NCI-H510A treated with DMSO at 0.1 percent for 48 hours (cell line): ENCODE measurements at places on chromosomes 4 and X.

- DNase-seq = no peak
These were observed 7.5 kb upstream of the FGF5 start for GRCh38 chr4:80259012-80259411.

DNA sequence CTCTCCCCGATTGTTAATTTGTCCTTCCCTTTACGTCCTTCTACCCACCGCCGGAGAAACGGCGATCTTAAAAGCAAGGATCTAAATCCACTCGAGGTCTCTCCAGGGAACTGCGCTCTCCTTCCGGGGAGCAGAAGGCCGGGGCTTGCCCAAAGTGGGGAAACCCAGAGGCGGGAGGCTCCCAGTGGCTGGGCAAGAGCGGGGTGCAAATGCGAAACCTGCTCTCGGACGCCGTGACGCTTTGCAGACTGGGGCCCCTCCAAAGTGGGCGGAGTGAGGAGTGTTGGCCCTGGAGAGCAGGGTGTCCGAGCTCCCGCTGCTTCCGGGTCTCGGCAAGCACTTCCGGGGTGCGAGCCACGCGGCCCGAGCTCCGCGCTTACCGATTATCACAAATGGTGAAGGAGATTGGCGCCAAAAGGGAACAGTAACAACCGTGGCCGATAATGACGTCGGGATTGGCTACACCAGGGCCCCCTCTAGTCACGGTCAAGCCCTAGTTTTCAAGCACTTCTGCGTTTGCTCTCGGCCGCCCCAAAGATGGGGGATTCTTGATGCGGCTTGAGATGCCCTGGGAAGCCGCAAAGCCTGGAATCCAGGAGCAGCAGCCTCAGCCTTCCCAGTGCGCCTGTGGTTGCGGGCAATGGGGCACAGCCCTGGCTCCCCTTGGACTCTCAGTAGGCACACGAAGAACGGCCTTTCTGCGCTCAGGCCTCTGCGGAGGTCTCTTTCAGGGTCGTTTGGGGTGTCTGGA, 29.0 kb downstream of the HAND2 start:
- DNase-seq = no peak

- no peak for DNase-seq
These were observed 215.5 kb upstream of the VEGFC start for GRCh38 chr4:177008071-177008835.

- no peak for DNase-seq
These were observed 450 bp downstream of the ACSL1 start for GRCh38 chr4:184825141-184825895.

- no peak for DNase-seq
These were observed 51.9 kb upstream of the XIAP start for GRCh38 chrX:123807835-123808416.

GRCh38 chr4:113823291-113823659, 61.7 kb upstream of the CAMK2D start:
- no peak for DNase-seq

DNA sequence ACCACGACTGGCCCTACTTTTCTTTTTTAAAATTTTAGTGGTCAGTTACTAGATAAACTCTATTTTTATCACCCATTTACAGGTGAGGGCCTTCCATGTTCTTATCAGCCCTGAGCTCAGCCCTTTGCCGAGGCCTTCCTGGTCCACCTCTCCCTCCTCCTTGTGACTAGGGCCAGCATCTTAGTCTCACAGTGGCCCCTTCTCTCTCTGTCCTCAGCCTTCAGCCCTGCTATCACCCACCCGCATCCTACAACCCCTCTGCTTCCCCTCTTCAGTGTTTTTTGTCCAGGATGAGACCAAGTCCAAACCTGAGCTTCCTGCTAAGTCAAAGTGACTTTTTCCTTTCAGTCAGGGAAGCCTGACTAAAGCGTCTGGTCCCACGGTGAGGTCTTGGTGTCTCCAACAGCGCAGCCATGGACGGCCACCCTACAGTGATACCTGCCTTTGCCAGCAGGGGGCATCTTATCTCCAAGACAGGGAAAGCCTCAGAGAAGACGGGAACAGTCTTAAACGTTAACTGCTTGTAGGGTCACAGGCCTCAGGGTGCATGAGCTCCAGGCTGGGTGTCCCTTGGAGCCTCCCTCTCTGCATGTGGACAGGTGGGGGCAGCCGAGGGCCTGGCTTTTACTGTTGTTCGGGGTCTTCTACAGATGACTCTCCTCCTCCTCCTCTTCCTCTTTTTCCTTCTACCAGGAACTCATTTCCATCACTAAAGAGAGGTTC, 11.7 kb upstream of the GAGE10 start:
- DNase-seq = no peak

GRCh38 chrX:57817302-57817701, 93.0 kb downstream of the ZXDA start:
- no peak for DNase-seq

GRCh38 chr4:42357325-42357724, 40.0 kb upstream of the SHISA3 start:
- DNase-seq = no peak

DNA sequence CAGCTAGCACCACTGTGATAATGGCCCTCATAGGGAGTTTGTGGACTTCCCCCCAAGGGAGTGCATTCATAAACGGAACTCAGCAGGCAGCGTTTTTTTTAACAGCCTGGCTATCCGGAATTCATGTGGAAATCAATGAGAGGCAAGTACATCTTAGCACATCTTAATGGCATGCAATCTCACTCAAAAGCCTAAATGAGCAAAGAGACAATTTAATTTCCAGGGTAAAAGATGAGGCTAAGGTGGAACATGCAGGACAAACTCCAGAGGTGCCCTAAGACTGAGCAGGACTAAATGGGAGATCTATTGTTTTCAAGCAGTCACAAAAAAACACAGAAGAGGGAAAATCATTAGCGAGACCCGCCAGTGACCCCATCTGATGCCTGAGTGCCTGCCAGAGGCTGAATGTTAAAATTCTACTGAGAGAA, 243.5 kb upstream of the KCNIP4 start:
- DNase-seq = no peak

DNA sequence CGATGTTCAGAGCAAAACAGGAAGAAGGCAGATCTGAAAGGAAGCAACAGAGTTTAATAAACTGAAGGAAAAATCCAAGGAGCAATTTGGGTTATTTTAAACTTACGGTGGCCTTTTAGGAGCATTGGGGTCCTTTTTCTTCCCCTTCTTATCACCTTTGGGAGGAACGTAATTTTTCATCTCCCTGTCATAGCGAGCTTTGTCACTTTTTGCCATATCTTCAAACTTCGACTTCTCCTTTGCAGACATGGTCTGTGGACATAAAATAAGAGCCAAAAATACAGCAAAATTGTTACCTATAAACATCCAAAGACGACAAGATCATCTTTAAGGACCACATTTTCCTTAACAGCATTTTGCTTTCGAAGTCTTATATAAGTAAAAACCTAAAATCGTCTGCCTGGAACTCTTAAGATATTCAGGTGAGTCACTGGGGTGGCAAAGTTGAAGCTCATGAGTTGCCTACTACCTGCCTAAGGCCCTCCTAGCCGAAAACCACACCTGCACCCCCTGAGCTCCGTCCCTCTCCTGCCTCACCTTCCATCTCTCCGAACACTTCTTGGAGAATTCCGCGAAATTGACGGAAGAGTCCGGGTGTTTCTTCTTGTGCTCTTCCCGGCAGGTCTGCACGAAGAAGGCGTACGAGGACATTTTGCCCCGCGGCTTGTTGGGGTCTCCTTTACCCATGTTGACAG, 1.0 kb downstream of the HMGB2 start:
- no peak for DNase-seq

DNA sequence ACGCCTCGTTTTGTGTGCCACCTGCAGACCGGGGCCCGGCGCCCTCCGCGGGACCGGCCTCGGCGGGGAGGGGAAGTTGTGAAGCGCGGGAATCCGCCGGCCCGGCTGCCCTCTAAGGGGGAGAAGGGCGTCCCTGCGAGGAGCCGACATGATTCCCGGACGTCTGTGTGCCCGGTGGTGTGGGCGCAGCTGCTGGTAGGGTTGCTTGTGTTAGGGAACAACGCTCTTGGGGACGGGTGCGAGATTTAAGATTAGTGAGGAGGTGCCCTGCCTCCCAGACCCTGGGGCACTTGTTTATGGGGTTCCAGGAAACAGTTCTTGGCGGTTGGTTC, 627 bp downstream of the CDKN2AIP start:
- DNase-seq = no peak

GRCh38 chrX:125089761-125090445, 229.8 kb upstream of the TEX13C start:
- no peak for DNase-seq

DNA sequence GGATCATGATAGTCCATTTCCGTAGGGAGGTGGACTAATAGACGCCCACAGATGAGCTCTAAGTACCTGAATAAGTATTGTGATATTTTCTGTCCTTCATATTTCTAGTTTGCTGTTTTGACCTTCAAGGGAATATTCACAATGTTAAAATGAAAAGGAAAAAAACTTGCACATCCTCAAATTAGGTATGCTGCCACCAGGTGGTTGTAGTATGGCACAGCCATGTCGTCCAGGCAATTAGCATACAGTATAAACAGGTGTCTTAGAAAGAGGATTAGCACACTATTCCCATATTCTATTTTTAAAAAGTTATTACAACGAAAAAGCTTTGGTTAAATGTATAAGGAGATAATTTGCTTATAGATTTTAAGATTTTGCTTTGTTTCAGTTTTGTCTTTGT, 802.0 kb downstream of the RPA4 start:
- peak; percentile 50 for DNase-seq

GRCh38 chrX:132676102-132676501, 187.3 kb upstream of the MBNL3 start:
- DNase-seq = no peak

DNA sequence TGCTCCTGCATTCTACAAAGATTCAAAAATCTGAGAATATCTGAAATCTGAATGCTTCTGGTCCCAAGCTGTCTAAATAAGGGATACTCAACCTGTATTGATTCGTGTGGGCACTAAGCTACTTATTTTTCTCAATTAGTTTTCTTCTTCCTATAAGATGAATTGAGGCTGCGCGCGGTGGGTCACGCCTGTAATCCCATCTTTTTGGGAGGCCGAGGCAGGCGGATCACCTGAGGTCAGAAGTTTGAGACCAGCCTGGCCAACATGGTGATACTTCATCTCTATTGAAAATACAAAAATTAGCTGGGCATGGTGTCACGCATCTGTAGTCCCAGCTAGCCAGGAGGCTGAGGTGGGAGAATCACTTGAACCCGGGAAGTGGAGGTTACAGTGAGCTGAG, 122.3 kb downstream of the PDLIM5 start:
- no peak for DNase-seq

DNA sequence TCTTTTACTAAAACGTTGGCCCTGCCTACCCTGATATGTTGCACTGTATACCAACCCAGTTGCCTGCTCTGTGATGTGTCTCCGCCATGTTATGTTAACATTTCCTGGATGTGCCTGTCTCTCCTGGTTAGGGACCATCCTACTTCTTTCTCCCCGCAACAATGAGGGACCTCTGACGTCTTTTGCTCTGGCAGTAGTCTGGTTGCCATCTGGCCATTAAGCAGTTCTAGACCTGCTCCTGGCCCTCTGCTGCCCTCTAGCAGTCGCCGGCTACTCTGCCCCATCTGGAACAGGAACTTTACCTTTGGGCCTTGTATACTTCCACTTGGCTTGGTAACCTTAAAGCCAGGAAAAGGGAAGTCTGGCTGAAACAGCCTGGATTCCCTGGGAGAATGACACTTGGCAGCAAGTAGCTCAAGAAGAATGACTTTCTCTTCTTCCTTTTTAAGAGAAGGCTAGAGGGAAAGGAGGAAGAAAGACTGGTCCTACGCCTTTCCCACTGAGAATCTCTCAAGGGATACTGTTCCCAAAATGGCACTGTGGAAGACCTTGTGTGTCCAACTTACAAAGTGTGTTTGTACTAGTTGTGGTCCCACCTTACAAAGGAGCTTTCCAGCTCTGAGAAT, 63.5 kb downstream of the GPC3 start:
- peak; percentile 41 for DNase-seq

- no peak for DNase-seq
These were observed 239.5 kb upstream of the GPC4 start for GRCh38 chrX:133654811-133655210.

- DNase-seq = no peak
These were observed 47.5 kb upstream of the BCOR start for GRCh38 chrX:40145001-40145922.

GRCh38 chr4:87399148-87399547, 8.2 kb upstream of the HSD17B11 start:
- DNase-seq = no peak

DNA sequence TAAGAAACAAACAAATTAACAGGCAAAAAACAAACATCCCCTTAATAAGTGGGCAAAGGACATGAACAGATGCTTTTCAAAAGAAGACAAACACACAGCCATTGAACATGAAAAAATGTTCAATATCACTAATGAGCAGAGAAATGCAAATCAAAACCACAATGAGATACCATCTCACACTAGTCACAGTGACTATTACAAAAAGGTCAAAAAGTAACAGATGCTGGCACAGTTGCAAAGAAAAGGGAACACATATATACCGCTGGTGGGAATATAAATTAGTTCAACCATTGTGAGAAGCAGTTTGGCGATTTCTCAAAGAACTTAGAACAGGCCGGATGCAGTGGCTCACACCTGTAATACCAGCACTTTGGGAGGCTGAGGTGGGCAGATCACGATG, 146.1 kb upstream of the NEIL3 start:
- no peak for DNase-seq

DNA sequence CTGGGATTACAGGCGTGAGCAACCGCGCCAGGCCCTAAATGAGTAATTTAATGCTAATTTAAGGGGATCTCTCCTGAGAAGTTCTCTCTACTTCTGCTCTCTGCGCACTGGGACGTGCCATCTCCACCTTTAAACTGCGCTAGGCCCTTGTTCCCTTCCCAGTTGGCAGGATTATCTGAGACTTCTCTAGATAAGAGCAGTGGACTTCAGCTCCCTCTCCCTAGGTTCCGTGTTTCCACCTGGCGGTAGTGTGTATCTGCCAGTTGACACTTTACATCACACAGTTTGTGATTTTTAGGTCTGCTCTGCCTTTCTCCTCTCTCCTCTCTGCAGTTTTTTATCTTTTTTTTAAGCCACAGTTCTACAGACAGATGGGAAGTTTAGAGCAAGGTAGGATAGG, 40.2 kb downstream of the ARHGAP10 start:
- DNase-seq = no peak

DNA sequence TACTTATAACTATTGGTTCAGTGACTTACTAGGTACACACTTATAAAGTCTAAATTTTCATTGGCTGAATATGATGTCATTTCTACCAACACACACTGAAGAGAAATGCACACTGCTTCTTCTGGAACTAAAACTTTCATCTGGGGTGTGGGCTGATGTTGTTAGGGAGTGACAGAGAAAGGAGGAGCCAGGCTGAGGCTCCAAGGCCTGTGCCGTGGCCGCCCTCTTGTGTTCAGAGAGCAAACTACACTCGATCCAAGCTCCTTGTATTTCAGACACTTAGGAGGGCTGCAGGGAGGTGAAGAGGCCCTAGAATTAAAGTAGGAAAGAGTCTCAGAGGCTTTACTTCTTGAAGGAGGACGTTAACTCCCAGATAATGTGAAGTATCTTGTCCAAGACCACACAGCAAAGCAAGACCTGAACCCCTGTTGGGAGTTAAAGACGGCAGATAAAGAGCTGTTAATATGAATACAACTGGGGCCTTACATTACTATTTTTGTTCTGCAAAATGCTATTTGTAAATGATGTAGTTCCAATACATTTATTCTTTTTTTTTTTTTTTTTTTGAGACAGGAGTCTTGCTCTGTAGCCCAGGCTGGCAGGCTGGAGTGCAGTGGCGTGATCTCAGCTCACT, 137.5 kb downstream of the AFAP1 start:
- peak; percentile 55 for DNase-seq
